Esophagus squamous epithelium (tissue), 5 donors: ENCODE measurements at places on chromosomes 16 and 17. TPM values are rescaled to one million over a fixed set of nuclear protein-coding genes. Genes with fewer than 3 reads are reported as not detected.

The CDH16 gene
- total RNA-seq = 1.9 TPM

The C16orf96 gene
- not detected for total RNA-seq

The C1QTNF8 gene
- total RNA-seq = not detected

The KRT33B gene
- 0.57 TPM for total RNA-seq

GRCh38 chr17:41633556-41634199 is 9.3 kb upstream of the KRT17 start:
- no peak for DNase-seq

DNA sequence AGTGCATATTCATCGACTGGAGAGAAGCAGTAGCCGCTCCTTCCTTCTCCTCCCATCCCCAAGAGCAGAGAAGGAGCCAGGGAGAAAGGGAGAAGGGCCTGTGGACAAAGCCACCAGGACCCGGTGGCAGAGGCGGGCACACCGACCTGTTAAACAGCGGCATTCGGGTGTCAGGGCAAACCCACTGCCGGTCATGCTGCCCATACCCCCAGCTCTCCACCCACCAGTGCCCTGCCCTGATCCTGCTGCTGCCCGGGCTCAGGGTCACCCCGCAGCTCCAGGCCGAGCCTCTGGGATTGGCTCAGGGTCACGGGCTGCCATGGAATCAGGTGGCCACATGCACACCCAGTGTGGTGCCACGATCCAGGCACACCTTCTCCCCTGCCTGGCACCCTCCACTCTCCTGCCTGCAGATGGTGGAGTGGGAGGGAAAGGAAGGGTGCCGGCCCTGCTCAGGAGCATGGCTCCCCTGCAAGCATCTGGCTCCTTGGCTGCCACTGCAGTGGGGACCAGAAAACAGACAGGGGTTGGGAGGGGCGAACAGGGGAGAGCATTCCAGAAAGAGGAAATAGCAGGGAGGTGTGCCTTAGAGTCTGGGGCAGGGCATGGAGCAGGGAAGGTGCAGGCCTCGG is 18.3 kb upstream of the RASD1 start:
- DNase-seq = no peak

GRCh38 chr17:27848931-27849330 is 44.2 kb downstream of the LYRM9 start:
- no peak for DNase-seq

DNA sequence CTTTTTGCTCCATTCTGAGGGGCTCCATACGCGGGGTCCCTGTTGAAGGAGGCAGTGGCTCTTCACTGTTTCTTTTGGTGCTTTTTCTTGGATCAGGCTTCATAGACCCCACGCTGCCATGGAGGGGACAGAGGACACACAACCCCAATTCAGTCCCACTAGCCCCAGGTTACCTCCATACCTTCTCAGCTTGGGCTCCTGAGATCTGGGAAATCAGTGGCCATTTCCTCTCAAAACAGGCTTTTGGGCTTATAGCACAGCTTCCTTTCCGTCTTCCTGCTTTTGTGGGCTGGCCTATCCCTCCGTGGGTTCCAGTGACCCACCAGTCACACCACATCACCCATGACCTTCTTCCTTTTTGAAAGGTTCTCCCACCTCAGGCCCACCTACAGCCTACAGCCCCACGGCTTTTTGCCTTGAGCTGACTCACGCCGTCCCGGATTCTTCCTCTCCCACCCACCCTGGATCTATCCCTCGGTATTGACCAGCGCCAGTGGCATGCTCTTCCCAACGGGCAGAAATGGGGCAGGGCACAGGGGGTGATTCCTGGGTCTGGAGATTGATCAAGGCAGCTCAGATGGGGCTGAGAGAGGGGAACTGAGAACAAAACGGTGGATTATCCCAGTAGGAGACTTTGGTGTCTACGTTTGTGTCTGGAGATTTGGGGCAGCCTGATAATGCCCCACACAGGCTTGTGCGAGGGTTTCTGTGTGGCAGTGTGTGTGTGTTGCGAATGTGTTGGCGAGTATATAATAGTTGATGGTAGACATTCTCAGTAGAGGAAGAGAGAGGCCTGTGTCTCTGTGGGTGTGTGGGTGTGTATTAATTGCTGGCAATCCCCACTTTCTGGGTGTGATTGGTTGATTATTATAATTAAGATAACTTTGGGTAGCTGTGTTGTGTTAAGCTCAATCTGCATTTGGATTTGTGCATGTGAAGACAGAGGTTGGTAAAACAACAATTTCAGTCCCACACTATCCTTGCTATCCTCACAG is 3.8 kb downstream of the TBX21 start:
- no peak for DNase-seq

GRCh38 chr17:8118769-8119580 is 661 bp upstream of the ALOXE3 start:
- DNase-seq = no peak

GRCh38 chr17:8052256-8053252 is 13.7 kb downstream of the ALOX15B start:
- DNase-seq = no peak

- no peak for DNase-seq
Observed at GRCh38 chr17:75181110-75181509, 1.6 kb downstream of the SUMO2 start.

DNA sequence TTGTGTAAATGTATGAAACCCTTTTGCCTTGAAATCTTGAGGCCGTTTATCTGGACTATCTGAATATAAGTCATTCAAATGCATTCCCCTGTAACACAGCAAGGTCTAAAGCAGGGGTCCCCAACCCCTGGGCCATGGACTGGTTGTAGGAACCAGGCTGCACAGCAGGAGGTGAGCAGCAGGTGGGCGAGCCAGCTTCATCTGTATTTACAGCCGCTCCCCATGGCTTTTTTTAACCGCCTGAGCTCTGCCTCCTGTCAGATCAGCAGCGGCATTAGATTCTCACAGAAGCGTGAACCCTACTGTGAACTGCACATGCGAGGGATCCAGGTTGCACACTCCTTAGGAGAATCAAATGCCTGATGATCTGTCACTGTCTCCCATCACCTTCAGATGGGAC is 24.1 kb downstream of the DNAH3 start:
- DNase-seq = no peak
